ENCODE measurements at places on chromosomes 1 and 21.

GRCh38 chr1:30005972-30006619 lies 717.3 kb downstream of the MATN1 start:
- no peak for DNase-seq

DNA sequence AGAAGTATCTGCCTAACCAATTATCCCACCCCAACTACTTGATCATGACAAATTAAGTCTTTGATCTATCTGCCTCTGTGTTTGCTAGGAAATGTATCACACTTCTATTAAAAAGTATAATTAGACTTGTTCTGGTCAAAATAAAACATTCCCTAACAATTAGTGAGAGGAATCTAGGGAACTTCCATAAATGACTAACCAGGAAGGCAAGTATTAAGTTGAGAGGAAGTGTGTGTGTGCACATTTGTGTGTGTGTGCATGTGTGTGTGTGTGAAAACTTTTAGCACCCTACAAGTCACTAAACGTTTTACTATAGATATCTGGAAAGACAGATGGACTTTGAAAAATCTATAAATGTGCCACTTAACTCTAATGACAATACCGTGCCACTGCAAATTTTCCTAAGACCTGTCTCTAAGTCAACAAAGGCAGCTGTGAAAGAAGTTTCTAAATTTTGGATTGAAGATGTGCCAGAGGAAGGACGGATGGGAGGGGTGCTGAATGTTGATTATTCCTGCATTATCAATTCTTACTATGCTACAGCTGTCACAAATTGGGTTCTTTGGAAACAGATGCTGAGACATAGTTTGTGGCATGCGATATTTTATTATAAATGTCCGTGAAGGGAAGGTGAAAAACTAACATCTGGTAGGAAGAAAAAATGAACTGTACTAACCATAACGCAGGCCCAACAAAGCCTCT lies 567.1 kb downstream of the PTPRC start:
- no peak for DNase-seq

- no peak for DNase-seq
Measured at GRCh38 chr1:199448646-199449045, 578.9 kb upstream of the NR5A2 start.

GRCh38 chr1:62082456-62083363 lies 111.9 kb upstream of the L1TD1 start:
- no peak for DNase-seq

- no peak for DNase-seq
Measured at GRCh38 chr1:41315871-41316270, 45.4 kb upstream of the FOXO6 start.

GRCh38 chr1:110524311-110525248 lies 5.6 kb upstream of the KCNA10 start:
- no peak for DNase-seq

- DNase-seq: no peak
Measured at GRCh38 chr1:172457479-172458130, 13.7 kb upstream of the PIGC start.

DNA sequence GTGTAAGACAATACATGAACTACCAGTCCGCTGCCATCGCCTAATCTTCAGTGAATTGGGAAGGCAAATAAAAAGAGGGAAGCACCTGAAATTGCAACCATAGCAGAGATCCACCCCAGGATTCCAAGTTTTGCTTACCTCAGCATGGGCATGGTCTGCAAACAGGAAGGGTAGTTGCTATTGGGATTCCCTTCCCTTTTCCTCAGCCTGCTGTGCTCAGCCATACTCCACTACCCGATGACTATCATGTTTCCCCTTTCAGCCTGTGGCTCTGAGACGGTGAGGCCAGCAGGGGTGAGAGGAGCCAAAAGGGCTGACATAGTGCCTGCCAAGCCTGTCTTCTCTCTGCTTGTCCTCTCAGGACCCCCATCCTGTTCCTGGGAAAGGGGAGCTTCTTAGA lies 64.2 kb downstream of the GPR137B start:
- DNase-seq: no peak

DNA sequence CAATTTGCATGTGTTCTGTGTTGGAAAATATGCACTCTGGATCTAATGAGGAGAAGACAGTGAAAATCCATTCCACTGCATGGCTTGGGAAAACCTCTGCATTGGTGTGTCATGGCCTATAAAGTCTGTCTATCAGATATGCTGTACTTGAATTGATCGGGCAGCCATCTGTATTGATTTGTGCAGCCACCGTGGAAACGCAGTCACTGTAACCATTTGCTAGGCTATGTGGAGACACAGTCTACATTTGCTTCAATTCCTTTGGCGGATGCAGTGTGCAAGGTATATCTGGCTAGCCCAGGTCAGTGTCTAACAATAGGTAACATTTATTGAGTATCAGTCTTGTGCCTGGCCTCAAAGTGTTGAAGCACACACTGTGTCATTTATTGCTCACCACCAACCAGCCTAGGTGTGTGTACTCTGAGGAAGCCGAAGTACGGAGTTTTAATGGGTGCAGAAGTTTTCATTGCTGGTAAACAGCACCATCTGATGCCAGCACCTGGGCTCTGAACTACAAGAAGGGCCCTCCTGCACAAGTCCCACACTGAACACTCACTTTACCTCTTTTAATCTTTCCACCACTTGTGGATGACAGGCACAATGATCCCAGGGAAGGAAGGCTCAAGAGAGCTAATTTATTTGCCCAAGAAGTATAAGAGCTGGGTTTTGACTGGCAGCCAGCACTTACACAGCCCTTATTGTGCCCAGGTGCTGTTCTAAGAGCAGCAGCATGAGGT lies 83.4 kb downstream of the DAB1 start:
- DNase-seq: no peak

- no peak for DNase-seq
Measured at GRCh38 chr1:221822591-221822990, 80.7 kb upstream of the DUSP10 start.

GRCh38 chr1:187092104-187092503 lies 263.4 kb downstream of the PLA2G4A start:
- no peak for DNase-seq

DNA sequence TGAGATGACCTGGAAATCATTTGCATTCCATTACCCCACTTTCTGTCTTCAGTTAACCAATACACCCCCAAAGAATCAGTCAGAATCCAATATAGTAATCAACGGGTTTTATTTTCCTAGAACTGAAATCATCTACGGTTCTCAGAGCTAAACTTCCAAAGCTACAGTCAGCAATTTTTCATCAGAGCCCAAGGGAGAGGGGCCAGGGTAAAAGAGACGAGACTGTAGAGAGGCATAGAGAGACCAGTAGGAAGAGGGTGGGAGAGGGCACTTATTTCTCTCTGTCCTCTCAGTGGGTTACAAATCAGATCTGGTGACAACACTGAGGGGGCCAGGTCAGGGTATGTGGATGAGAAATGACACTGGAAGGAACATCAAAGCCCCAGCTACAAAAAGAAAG lies 1.1 kb upstream of the MRPL24 start:
- no peak for DNase-seq

DNA sequence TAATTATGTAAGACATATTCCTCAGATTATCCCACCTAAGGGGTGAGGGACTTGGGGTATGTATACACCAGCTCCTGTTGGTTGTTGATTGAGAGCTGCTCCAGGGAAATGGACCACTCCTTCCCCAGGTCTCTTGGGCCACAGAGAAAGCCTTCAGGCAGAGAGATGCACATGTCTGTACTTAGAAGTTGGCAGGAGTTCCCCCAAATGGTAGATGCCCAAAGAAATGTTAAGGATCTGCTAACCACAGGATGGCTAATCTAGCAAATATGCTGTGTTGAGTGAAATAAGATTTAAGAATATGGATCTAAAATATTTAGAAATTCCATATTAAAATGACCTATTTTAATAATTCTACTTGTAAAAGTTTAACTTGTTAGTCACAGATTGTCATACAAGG lies 100.8 kb upstream of the DNAH14 start:
- no peak for DNase-seq

- DNase-seq: no peak
Measured at GRCh38 chr1:89900791-89901708, 80.2 kb downstream of the LRRC8D start.

Data from T-helper 22 cell (primary cell).